ENCODE measurements at places on chromosomes 7 and 10. TPM values are rescaled to one million over a fixed set of nuclear protein-coding genes. Genes with fewer than 3 reads are reported as not detected.
A peak's percentile ranks its signal among the peaks of the same experiment; 100 is the strongest.

NRP1 gene
- polyA plus RNA-seq: 169 TPM

SNCG gene
- 5.0 TPM for polyA plus RNA-seq

SERPINE1 gene
- 4.0 TPM for polyA plus RNA-seq

PAPOLB gene
- polyA plus RNA-seq: 0.15 TPM

DNA sequence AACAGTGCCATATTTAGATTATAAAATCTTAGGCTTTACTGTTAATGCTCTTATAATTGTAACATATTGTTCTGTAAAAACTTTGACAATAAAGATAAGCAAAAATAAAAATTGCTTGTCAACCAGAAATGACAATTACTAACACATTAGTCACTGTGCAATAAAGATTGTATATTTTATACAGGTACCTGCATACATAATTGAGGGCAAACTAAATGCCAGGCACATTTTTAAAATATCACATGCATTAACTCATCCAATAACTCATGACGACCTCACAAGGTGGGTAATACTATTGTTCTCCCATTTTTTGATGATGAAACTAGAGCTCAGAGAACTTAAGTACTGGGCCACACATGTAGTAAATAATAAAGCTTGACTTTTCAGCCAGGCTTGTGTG, 1020.2 kb upstream of the C7orf33 start:
- no peaks in the 10 kb centered on the region for H3K27me3 ChIP-seq
- H3K4me3 ChIP-seq: no peak overlapping the region
- H3K4me1 ChIP-seq: no peaks in the 10 kb centered on the region
- H3K36me3 ChIP-seq: no peaks in the 10 kb centered on the region

DNA sequence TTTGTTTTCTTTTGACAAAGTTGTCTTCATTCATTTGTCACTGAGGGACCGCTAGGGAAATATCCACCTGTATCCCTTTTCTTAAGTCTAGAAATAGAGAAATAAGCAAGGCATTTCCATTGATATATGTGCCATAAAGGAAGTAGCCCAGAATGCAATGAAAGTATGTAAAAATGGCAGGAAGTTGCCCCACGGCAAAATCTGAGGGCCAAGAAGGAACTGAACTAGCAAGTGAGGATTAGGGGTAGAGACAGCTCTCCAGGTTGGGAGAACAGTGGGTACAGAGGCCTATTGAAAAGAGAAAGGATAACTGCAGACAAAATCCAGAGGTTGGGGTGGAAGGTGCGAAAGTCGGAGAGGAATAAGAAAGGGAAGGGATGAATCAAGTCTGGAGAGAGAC, 56.6 kb upstream of the TOMM7 start:
- H3K36me3 ChIP-seq: no peaks in the 10 kb centered on the region
- H3K27me3 ChIP-seq: no peaks in the 10 kb centered on the region
- no peak overlapping the region for H3K4me3 ChIP-seq
- H3K27ac ChIP-seq: no peak overlapping the region

GRCh38 chr10:76558996-76559891, 1078.4 kb downstream of the KCNMA1 start:
- no peak for DNase-seq
- H3K4me3 ChIP-seq: no peak overlapping the region
- H3K27me3 ChIP-seq: no peaks in the 10 kb centered on the region
- no peaks in the 10 kb centered on the region for H3K36me3 ChIP-seq
- H3K27ac ChIP-seq: peak overlapping the region; percentile 52
- no peaks in the 10 kb centered on the region for H3K4me1 ChIP-seq

DNA sequence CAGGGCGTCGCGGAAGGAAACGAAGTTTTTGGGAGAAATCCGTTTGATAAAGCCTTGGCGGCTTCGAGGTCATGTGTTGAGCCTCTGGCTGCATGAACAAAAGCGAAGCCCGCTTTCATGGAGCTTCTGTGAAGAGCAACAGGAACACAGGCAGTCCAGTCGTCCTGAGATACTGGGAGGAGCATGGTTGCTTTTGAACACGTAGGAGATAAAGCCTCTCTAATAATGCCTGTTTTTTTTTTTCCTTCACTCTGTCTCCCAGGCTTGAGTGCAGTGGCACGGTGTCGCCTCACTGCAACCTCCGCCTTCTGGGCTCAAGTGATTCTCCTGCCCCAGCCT, 473 bp upstream of the ZNF32 start:
- H3K4me3 ChIP-seq: peak overlapping the region; percentile 79
- H3K27me3 ChIP-seq: peaks cover 8% of the 10 kb centered on the region
- no peak for DNase-seq
- H3K27ac ChIP-seq: peak overlapping the region; percentile 74

- no peaks in the 10 kb centered on the region for H3K27me3 ChIP-seq
- DNase-seq: no peak
- no peaks in the 10 kb centered on the region for H3K36me3 ChIP-seq
- no peak overlapping the region for H3K4me3 ChIP-seq
- no peaks in the 10 kb centered on the region for H3K4me1 ChIP-seq
Measured at GRCh38 chr7:116754186-116754585, 82.2 kb downstream of the MET start.

- no peak overlapping the region for H3K27ac ChIP-seq
- no peak for DNase-seq
- H3K36me3 ChIP-seq: no peaks in the 10 kb centered on the region
- H3K4me1 ChIP-seq: no peaks in the 10 kb centered on the region
- no peak overlapping the region for H3K4me3 ChIP-seq
Measured at GRCh38 chr10:12484002-12484918, 134.9 kb downstream of the CAMK1D start.

DNA sequence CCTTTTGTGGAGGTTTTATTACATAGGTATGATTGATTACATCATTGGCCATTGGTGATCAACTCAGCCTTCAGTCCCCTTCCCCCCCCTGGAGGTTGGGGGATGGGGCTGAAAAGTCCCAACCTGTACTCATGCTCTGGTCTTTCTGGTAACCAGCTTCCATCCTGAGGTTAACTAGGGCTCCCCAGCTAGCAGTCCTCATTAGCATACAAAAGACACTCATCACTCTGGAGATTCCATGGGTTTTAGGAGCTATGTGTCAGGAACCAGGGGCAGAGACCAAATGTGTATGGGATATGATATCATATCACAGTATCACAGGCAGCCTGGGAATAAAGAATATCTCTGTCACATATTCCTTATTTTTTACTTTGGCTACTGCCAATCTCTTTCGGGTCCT, 13.6 kb downstream of the CCSER2 start:
- no peak overlapping the region for H3K4me3 ChIP-seq
- DNase-seq: no peak
- H3K36me3 ChIP-seq: no peaks in the 10 kb centered on the region
- H3K27me3 ChIP-seq: no peaks in the 10 kb centered on the region
- no peak overlapping the region for H3K27ac ChIP-seq

- H3K4me1 ChIP-seq: no peaks in the 10 kb centered on the region
- H3K27ac ChIP-seq: no peak overlapping the region
- H3K4me3 ChIP-seq: no peak overlapping the region
- no peaks in the 10 kb centered on the region for H3K36me3 ChIP-seq
Measured at GRCh38 chr10:6756716-6757115, 176.6 kb upstream of the PRKCQ start.

- H3K36me3 ChIP-seq: peaks cover 46% of the 10 kb centered on the region
- H3K27ac ChIP-seq: no peak overlapping the region
- no peak for DNase-seq
- H3K27me3 ChIP-seq: no peaks in the 10 kb centered on the region
- no peak overlapping the region for H3K4me3 ChIP-seq
Measured at GRCh38 chr7:98202367-98203195, 8.7 kb upstream of the BHLHA15 start.
